ENCODE measurements at places on chromosomes 11 and 22.

DNA sequence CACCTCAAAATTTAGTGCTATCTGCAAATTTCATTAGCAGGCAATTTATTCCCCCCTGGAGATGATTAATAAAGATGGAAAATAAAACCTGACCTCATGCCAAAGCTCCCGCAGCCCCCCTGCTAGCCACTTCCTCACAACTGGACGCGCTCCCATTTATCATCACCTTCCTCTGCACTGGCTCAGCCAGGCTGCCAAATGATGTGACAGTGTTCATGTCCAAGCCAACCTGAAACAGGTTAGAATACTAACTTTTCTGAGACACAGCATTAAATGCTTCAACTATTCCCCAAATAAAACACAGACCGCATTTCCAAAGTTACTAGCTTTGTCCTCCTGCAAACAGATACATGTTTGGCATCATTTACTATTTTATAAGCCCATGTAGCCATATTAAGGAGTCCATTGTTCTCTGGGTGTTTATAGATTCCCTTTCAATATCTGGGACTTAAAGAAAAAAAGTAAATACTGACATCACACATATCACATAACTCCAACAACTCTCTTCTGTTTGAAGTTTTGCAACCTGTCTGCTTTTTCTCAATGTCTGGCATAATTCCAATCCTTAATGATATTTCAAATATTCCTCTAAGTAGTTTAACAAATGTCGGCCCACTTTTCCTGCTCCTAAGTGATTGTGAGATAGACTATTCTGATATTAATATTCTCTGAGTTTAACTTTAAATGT lies 829.7 kb upstream of the FAT3 start:
- no peak for DNase-seq

DNA sequence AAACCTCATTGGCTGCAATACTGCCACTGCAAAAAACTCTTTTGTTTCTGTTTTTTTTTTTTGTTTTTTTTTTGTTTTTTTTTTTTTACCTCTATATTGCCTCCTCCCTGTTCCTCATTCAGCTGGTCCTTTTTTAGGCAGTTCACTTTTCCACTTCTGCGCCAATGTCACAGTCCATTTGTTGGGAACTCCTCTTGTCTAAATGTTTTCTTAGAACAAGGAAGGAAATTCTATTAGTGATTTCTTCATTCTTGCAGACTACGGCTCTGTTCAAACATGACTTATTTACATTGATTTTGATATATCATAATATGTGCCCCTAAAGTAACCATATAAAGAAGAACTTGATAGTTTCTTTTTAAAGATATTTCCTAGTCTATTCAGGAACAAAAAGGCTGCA lies 2.9 kb downstream of the FAM118B start:
- DNase-seq: no peak

GRCh38 chr22:36184433-36185025 lies 17.1 kb downstream of the APOL4 start:
- no peak for DNase-seq

DNA sequence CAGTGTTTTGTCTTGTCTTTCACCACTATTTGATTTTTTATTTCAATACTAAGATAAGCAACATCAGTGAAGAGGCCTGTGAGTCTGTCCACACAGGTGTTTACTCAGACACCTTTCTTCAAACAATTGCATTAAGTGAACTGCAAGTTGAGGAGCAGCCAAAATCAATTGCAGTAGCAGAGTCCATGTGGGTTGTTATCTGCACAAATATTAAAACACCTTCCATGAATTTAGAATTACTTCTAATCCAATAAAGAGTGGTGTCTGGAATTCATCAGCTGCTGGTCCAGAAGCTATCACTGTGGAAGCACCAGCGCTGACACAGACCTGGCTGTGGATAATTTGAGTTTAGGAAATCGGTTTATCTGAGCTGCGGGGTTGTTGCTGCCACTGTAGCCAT lies 83.5 kb upstream of the FAT3 start:
- no peak for DNase-seq

- peak; percentile 21 for DNase-seq
Observed at GRCh38 chr22:48576333-48577013, 1251.2 kb downstream of the BRD1 start.

- DNase-seq: no peak
Observed at GRCh38 chr22:18100781-18101180, 9.8 kb upstream of the TUBA8 start.

DNA sequence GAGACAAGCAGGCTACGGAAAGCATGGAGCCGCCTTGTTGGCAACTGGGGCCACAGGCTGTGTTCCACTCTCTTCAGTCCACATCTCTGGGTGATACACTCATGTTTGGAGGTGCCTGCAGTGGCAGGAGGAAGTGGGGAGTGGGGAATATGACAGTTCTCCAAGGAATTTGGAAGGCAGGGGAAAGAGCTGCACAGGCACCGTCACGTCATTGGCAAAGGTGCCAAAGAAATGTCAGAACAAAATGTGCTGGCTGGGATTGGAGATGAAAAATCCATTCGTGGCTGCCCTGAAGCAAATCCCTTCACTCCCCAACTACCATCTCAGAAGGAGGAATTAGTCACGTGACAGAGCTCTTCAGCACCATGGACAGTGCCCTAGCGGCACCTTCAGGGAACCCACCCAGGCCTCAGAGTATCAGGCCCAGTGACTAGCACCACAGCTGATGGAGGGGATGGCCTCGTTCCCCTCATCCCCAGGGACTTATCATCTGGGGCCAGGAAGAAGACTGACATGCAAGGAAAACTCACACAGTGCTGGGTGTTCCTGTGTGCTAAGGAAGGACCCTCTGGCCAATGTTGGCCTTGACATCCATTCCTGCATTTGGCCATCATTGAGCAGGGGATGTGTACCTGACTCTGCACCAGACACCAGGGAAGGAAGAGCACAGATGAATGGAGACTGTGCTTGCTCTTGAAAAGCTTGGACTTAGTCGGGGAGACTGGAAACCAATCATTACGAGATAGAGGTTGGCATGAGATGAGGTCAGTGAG lies 48.5 kb upstream of the PRDM11 start:
- DNase-seq: peak; percentile 21

DNA sequence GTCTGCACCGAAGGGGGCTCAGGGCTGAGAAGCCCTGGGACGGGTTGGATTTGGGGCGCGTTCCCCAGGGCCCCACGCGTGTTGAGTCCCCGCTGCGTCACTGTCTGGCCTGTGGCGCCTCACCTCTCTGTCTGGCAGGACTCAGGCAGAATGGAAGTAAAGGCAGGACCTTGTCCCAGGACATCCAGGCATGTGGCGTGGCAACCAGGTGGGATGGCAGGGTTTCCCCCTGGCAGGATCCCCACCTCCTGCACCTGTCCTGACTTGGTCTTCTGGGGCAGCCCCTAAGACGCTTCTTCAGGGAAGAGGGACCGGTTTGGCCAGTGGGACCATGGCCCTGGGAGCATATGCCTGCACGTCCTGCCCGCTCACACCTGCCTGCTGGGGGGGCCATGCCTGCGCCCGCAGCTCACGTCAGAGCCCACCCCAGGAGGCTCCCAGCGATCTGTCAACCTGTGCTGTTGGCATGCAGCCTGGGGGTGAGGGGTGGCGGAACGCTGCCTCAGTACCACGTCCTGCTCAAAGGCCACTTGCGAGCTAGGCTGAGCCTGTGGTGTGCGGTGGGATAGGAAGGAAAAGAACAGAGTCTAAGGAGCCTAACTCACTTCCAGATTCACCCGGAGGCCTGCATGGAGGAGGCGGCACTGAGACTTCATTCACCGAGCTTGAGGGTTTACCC lies 72.7 kb downstream of the KCNQ1 start:
- DNase-seq: no peak

- no peak for DNase-seq
Observed at GRCh38 chr11:106281455-106282173, 204.2 kb downstream of the AASDHPPT start.

DNA sequence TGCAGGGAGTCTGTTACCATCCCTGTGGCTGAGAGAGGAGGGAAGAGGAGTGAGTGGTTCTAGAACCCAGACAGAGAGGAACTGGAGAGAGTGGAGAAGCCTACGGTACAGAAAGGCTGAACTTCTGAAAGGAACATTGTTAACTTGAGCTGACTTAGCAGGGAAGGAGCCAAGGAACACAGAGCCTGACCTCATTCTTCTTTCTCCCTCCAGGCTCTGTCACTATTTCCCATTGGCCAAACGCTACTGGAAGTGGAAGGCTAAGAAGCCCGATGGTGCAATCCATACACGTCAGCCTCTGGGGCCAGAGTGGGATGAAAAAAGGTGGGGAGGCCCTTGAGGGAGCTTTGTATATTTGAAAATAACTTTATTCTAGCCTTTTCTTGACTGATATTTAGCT lies 16.5 kb upstream of the WT1 start:
- DNase-seq: no peak

Data from activated CD4-positive, alpha-beta T cell treated with anti-CD3 and anti-CD28 coated beads, Interleukin-2, Interleukin-6, amounts not matched to agents 100 ng/mL and 50 ng/mL, durations not matched to agents 16 hours and 8 hours (primary cell).